Skin of body (tissue), 3 donors: ENCODE measurements at places on chromosomes 3 and 15. TPM values are rescaled to one million over a fixed set of nuclear protein-coding genes. Genes with fewer than 3 reads are reported as not detected.

DNA sequence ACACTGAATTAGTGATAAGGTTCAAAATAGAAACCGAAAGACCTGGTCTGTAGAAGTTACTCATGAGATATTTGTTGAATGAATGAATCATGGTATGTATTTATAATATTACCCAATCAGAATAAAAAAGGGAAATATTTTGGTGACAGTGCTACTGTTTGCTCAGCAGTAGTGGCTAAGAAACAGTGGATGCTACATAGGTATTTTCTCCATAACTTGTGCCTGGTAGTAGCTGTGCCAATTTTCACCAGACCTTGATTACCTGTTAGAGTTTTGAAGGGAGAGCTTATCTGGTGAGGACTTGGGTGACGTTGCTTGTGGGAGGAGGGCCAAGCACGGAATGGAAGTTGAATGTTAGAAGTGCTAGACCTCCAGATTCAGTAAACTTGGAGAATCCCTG, 14.3 kb downstream of the LIMD1 start:
- DNase-seq, result no peak

DNA sequence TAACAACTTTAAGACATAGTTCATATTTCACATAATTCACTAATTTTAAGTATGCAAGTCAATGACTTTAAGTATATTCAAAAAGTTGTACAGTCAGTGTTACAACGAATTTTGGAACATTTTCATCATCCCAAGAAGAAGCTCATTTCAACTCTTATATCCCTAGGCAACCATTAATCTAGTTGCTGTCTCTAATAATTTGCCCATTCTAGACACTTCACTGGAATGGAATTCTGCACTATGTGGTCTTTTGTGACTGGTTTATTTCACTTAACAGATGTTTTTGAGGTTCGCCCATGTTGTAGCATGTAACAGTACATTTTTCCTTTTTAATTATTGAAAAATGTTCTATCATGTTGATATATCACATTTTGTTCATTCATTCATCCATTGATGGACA, 104.2 kb upstream of the SPRED1 start:
- DNase-seq, result no peak

DNA sequence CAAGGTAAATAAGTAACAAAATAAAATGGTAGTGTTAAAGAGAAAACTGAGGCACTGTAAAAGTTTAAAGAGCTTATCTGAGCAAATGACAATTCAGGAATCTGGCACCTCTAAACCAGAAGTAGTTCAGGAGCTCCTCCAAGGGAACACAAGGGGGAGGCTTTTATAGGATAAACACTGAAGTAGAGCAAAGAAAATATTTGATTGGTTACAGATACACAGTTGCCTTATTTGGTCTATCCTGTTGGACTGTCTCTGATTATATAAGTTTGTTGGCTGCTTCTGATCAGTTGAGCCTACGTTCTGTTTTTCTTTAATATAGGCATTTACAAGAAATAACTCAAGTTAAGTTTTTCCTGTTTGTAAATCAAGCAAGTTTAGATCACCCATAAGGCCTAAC, 146.9 kb downstream of the ERC2 start:
- DNase-seq, result no peak

- no peak for DNase-seq
These were observed 25.8 kb downstream of the KLHL6 start for GRCh38 chr3:183529717-183530116.

- DNase-seq, result no peak
These were observed 109.7 kb upstream of the ROPN1 start for GRCh38 chr3:124101643-124102042.

GRCh38 chr3:172179680-172180399, 140.5 kb downstream of the FNDC3B start:
- DNase-seq, result no peak

PTH1R gene
- total RNA-seq, result 18.9 TPM

DNA sequence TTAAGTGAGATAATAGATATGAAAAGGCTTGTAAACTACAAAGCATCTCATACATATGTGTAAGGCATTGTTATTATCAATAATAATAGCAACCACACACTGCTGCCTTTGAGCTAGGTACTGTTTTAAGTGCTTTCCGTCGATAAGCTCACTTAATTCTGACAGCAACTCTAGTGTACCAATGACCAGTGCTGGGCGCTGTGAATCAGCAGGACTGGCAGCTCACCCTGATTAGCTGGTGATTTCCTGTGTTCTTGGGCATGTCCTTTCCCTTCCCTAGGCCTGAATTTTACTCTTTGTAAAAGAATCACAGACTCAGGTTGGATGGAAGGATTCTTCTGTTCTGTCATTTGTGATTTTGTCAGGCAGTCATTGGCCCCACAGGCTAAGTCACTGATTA, 215.6 kb downstream of the LPP start:
- no peak for DNase-seq

DNA sequence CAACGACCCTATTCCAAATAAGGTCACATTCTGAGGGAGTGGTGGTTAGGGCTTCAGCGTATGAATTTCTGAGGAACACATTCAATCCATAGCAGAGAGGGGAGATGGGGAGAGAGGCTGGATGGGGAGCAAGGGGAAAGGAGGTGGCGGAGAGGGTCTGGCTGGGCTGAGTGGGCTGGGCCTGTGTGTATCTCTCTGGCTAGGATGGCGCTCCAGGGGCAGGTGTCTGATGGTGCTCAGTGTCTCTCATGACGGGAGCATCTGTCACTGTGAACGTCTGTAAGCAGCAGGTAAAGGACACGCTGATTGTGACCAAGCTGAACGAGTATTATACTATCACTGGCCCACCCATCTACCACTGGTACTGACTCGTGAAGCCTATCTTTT, 159.6 kb downstream of the XXYLT1 start:
- no peak for DNase-seq

SERINC4 gene
- total RNA-seq, result 0.10 TPM

SPTBN5 gene
- total RNA-seq, result 1.7 TPM

DLEC1 gene
- total RNA-seq, result 0.49 TPM

DNA sequence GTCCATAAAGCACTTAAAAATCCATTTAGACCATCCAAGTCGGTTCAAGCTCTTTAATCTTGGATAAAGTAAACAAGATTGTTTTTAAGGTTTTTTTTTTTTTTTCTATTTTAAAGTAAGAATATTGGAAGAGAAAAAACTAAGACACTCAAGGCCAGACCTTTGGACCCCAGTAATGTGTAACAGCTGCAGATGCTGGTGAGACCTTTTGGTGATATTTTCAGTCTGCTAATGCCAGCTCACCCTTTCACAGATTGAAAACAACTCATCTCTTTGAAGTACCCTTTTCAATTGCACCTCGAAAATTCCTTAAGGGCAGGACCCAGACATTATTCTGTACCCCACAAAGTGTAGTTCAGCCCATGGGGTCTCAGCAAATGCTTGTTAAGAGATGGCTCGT, 260.7 kb upstream of the CTNNB1 start:
- DNase-seq, result no peak

ADGRG7 gene
- total RNA-seq, result 0.10 TPM
